NCI-H460 (cell line): ENCODE measurements at places on chromosomes 5 and 9. TPM values are rescaled to one million over a fixed set of nuclear protein-coding genes. Genes with fewer than 3 reads are reported as not detected.

DNA sequence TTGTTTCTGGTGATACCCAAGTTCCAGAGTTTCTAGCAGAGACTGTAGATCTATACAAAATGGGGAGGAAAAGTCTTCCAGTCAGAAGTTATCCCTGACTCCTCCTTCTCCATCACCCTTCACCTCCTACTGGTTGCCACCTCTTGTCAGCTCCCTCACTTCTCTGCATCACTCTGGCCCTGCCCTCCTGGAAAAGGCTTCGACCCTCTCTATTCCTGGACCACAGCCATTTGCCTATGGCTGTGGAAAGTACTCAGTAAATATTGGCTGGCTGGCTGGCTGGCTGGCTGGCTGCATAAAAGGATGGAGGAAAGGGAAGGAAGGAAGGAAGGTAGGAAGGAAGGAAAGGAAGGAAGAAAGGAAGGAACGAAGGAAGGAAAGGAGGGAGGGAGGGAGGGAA lies 32.7 kb upstream of the ABCA1 start:
- DNase-seq: no peak

- no peak for DNase-seq
Observed at GRCh38 chr5:77431286-77431685, 60.8 kb downstream of the WDR41 start.

GRCh38 chr5:163624431-163624830 lies 119.0 kb downstream of the MAT2B start:
- no peak for DNase-seq

- no peak for DNase-seq
Observed at GRCh38 chr5:56159521-56159947, 73.6 kb downstream of the ANKRD55 start.

- DNase-seq: no peak
Observed at GRCh38 chr9:68802525-68803015, 97.5 kb downstream of the PIP5K1B start.

- DNase-seq: no peak
Observed at GRCh38 chr9:126754436-126755316, 50.2 kb upstream of the ZBTB43 start.

- DNase-seq: no peak
Observed at GRCh38 chr5:179879690-179880010, 21.0 kb upstream of the MRNIP start.

GRCh38 chr9:84668196-84669012 lies 1.1 kb upstream of the NTRK2 start:
- DNase-seq: peak; percentile 63

DNA sequence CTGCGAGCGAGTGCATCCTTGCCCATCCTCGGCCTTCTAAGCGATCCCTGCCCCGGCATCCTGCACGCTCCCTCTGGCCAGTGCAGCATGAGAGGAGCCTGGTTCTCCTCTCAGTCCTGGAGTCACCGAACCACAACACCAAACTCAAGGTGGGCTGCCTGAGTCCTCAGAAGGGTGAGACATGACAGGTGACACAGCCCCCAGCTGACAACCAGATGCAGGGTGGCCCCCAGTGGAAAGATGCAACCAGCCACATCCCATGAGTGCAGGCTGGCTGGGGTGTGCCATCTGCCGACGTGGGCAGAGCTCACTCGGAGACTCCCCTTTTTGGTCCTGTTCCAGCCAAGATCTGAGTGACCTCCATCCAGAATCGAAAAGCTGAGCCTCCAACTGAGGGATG lies 58.4 kb downstream of the COL23A1 start:
- no peak for DNase-seq

GRCh38 chr5:104512063-104512825 lies 949.7 kb upstream of the NUDT12 start:
- no peak for DNase-seq

DNA sequence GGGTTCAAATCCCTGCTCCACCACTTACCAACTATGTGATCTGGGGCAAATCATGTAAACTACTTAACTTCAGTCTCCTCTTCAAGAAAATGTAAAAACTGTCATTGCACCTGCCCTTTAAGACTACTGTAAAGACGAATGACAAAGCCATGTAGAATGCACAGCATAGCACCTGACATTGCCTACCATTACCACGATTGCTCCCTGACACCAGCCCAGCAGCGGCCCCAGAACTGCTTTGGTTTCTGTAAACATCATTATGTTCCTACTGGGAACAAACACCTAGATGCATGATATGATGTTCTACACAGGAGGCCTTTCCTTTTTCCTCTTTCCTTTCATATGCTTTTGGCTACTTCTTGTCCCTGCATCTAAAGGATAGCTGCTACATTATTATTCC lies 23.1 kb upstream of the PLPP6 start:
- DNase-seq: no peak

Gene IRX2
- total RNA-seq: 30.6 and 33.9 TPM in 2 replicates

Gene SOWAHA
- not detected in 2 replicates for total RNA-seq

Gene P4HA2
- total RNA-seq: 28.5 and 36.8 TPM in 2 replicates

Gene GLRX
- 352 and 470 TPM in 2 replicates for total RNA-seq
